ENCODE measurements at places on chromosomes 6 and 20. TPM values are rescaled to one million over a fixed set of nuclear protein-coding genes. Genes with fewer than 3 reads are reported as not detected.

CAGE1 gene
- total RNA-seq = not detected

BANF2 gene
- not detected for total RNA-seq

NHLRC1 gene
- total RNA-seq = 1.9 TPM

SLC17A1 gene
- 0.25 TPM for total RNA-seq

MICA gene
- total RNA-seq = 71.7 TPM

MLIP gene
- 0.25 TPM for total RNA-seq

SAMD5 gene
- total RNA-seq = 1.5 TPM

AHCY gene
- total RNA-seq = 206 TPM

NTSR1 gene
- total RNA-seq = not detected

LIN28B gene
- not detected for total RNA-seq

CD109 gene
- total RNA-seq = 20.8 TPM

FABP7 gene
- not detected for total RNA-seq

GHRH gene
- total RNA-seq = not detected

XKR7 gene
- not detected for total RNA-seq

SUMO4 gene
- not detected for total RNA-seq

SLC25A27 gene
- total RNA-seq = 1.3 TPM

NR2E1 gene
- total RNA-seq = not detected

SYNCRIP gene
- 30.9 TPM for total RNA-seq

GSTA3 gene
- not detected for total RNA-seq

HLA-DMA gene
- total RNA-seq = 1.8 TPM

SIRPA gene
- total RNA-seq = 67.2 TPM

PTCHD4 gene
- 0.33 TPM for total RNA-seq

ZNF343 gene
- total RNA-seq = 8.7 TPM

HLA-DOB gene
- total RNA-seq = 0.16 TPM

HS3ST5 gene
- total RNA-seq = not detected

TINAG gene
- 0.16 TPM for total RNA-seq

PRICKLE4 gene
- 1.3 TPM for total RNA-seq

IL20RA gene
- 1.1 TPM for total RNA-seq

SSTR4 gene
- total RNA-seq = not detected

RFX6 gene
- total RNA-seq = not detected

NKX2-4 gene
- total RNA-seq = not detected

RSPH4A gene
- 0.13 TPM for total RNA-seq

ZSCAN12 gene
- 3.5 TPM for total RNA-seq

ADGB gene
- not detected for total RNA-seq
